ENCODE measurements at places on chromosomes 3 and 15. TPM values are rescaled to one million over a fixed set of nuclear protein-coding genes. Genes with fewer than 3 reads are reported as not detected.

Gene KLHL40
- total RNA-seq, result not detected

DNA sequence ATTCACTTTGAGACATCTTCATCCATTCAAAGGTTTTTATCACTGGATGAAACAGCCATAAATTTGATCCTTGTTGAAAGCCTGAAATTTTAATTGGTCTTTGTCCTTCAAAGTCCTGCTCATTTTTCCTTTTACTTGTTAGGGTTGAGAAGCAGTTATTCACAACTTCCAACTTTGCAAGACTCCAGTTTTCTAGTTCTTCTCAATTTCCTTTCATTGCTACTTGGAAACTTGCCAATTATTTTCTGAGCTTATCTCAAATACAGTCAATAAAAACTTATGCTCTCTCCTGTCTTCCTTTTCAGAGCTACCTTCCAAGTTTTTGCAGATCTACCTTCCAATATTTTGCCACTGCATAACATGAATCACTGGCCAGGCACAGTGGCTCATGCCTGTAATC is 23.7 kb upstream of the CD276 start:
- H3K36me3 ChIP-seq, result no peaks in the 10 kb centered on the region
- DNase-seq, result no peak
- H3K4me3 ChIP-seq, result no peak overlapping the region
- H3K27me3 ChIP-seq, result peaks cover 3% of the 10 kb centered on the region

DNA sequence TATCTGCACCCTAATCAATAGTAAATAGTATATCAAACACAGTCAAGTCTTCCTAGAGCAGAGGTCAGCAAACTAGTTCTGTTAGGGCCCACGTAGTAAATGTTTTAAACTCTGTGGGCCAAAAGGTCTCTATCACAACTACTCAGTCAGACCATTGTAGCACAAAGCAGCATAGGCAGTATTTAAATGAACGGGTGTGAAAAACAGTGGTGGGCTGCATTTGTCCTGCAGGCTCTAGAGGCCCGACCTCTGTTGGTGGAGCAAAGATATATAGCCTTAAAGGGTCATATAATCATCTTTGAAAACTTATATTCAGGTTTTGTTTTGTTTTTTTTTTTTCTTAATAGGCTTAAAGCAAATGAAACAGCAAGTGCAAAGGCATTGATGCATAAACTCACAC is 326.4 kb upstream of the TRIM42 start:
- DNase-seq, result no peak
- no peaks in the 10 kb centered on the region for H3K27me3 ChIP-seq
- H3K4me1 ChIP-seq, result no peaks in the 10 kb centered on the region
- no peak overlapping the region for H3K4me3 ChIP-seq
- no peak overlapping the region for H3K27ac ChIP-seq
- no peaks in the 10 kb centered on the region for H3K36me3 ChIP-seq

DNA sequence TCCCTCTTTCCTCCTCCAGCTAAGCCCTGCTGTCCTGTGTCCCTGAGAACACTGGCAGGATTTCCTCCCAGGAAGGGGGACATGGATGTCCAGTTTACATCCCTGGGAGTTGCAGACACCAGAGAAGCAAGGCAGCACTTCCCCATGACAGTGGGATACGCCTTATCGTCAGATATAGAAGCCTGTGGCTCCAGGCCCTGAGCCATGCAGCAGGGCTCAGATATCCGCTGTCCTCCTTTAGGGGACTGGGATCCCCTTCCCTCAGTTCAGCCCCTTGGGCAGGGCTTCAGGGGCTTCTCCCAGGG is 16.4 kb downstream of the CORO2B start:
- H3K27me3 ChIP-seq, result no peaks in the 10 kb centered on the region
- H3K27ac ChIP-seq, result no peak overlapping the region
- H3K4me1 ChIP-seq, result peaks cover 35% of the 10 kb centered on the region
- H3K36me3 ChIP-seq, result no peaks in the 10 kb centered on the region

GRCh38 chr15:74812533-74812932 is at the start of gene LMAN1L:
LMAN1L (plus strand) TSS chr15:74812835; CDS start chr15:74812855, 20 bp downstream.
- H3K27ac ChIP-seq, result no peak within 1 kb of the TSS
- peaks cover 11% of the 10 kb centered on the region for H3K4me1 ChIP-seq
- no peaks in the 10 kb centered on the region for H3K36me3 ChIP-seq
- H3K4me3 ChIP-seq, result no peak within 1 kb of the TSS
- H3K27me3 ChIP-seq, result no peaks in the 10 kb centered on the region

GRCh38 chr3:150666167-150666566 is 37.6 kb downstream of the ERICH6 start:
- no peak for DNase-seq
- no peaks in the 10 kb centered on the region for H3K27me3 ChIP-seq
- H3K4me3 ChIP-seq, result no peak overlapping the region
- H3K27ac ChIP-seq, result no peak overlapping the region
- no peaks in the 10 kb centered on the region for H3K36me3 ChIP-seq

Gene CHCHD4
- 11.3 TPM for total RNA-seq

DNA sequence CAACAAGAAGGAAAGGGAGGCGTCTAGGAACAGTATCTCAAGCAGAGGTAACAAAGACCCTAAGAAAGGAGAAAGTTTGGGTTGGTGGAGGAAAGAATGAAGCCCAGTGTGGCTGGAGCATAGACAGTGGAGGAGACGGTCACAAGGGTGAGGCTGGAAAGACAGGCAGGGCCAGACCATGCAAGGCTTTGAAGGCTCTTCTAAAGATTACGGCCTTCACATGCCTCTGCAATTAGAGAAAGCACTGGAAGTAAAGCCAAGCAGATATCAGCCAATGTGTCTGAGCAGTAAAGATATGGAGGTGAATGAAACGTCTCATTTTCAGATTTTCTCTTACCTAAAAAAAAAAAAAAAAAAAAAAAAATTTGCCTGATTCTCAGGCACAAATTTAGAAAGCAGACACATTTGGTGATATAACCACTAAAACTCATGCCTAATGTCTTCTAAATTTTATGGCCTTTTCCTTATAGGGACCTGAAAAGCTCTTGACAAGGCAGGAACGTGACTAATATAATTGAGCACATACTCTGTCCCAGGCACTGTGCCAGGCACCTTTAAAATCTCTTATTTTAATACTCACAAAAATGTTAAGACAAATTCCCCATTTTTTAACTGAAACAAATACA is 184.1 kb downstream of the MECOM start:
- H3K27ac ChIP-seq, result no peak overlapping the region
- no peak for DNase-seq
- H3K36me3 ChIP-seq, result no peaks in the 10 kb centered on the region
- H3K4me1 ChIP-seq, result no peaks in the 10 kb centered on the region
- H3K4me3 ChIP-seq, result no peak overlapping the region
- H3K27me3 ChIP-seq, result peaks cover 2% of the 10 kb centered on the region

Gene LRRN1
- 3.9 TPM for total RNA-seq

DNA sequence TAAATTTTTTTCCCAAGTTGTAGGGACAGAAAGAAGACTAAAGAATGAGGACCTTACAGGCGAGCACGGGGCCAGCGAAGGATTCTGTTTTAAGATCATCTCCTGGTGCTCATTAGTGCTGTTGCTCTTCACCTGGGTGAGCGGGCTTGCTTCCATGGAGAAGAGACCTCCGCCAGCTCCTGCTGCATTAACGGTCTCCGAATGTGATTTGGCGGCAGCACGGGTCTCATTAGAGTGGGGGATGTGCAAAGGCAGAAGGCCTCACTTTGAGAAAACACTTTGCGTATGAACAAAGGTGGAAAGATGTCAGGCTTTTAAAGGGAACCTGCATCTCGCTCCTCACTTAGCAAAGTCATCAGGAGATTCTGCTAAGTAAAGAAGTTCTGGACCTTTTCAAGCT is 753.4 kb upstream of the CFAP20DC start:
- H3K4me3 ChIP-seq, result no peak overlapping the region
- no peaks in the 10 kb centered on the region for H3K36me3 ChIP-seq
- no peak for DNase-seq
- no peaks in the 10 kb centered on the region for H3K27me3 ChIP-seq
- H3K4me1 ChIP-seq, result no peaks in the 10 kb centered on the region
- H3K27ac ChIP-seq, result no peak overlapping the region

- H3K4me1 ChIP-seq, result no peaks in the 10 kb centered on the region
- H3K4me3 ChIP-seq, result no peak overlapping the region
- no peak for DNase-seq
- H3K27me3 ChIP-seq, result no peaks in the 10 kb centered on the region
- no peaks in the 10 kb centered on the region for H3K36me3 ChIP-seq
Observed at GRCh38 chr15:67564021-67564967, 21.8 kb downstream of the MAP2K5 start.

DNA sequence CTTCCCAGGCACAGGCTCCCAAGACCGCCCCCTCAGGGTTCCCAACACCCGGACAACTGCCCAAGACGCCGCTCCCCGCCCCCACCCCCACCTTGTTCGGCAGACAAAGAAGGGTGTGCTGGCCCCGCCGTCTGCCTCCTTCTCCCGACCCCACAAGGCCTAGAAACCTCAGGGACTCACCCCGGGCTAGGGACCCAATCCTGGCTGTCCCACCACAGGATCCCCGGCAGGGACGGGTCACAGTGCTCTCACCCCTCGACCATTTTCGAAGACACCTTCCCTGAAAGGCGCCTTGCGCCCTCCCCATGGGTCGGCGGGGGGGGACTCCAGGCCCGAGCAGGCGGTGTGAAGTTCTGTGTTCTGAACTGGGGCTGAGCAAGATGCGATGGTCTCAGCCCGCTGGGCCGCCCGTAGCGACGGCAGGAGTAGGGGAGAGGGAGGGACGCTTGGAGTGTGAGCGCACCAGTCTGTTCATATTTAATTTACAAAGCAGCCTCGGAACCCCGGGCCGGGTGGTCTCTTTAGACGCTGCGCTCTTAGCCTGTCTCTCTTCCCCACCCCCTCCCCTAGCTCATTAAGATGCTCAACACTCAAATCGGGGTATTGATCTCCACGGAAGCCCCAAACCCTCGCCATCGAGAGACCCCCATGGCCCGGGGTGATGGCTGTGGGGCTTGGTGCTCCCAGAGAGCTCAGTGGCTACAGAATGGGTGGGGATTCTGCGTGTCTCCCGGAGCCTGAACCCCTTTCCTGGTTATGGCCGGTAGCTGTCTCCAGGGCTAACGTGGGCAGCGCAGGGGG is 1.4 kb upstream of the ISLR2 start:
- peak overlapping the region; percentile 31 for H3K4me3 ChIP-seq
- no peaks in the 10 kb centered on the region for H3K36me3 ChIP-seq
- H3K27me3 ChIP-seq, result peaks cover 86% of the 10 kb centered on the region
- no peak overlapping the region for H3K27ac ChIP-seq
- DNase-seq, result no peak

DNA sequence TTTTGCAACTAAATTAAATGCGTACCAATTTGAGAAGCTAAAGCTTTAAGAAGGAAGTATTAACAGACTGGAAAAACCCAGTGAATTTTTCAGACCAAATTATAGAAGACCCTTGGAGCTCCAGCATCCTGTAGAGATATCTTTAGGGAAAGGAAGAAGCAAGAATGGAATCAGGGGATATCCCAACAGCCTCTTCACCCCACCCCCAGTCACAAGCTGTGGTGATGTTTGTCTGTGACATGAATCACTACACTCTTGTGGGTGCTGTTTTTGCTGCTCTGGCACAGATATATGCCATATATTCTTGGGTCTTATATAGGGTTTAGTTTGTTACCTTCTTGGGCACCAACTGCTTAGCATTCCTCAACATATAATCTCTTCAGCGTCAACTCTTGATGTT is 78.5 kb upstream of the BCL6 start:
- no peak for DNase-seq
- no peaks in the 10 kb centered on the region for H3K27me3 ChIP-seq
- no peaks in the 10 kb centered on the region for H3K36me3 ChIP-seq
- H3K4me3 ChIP-seq, result no peak overlapping the region
